ENCODE measurements at places on chromosomes 4 and X.

- no peak for DNase-seq
Observed at GRCh38 chrX:115494161-115494560, 66.8 kb upstream of the PLS3 start.

DNA sequence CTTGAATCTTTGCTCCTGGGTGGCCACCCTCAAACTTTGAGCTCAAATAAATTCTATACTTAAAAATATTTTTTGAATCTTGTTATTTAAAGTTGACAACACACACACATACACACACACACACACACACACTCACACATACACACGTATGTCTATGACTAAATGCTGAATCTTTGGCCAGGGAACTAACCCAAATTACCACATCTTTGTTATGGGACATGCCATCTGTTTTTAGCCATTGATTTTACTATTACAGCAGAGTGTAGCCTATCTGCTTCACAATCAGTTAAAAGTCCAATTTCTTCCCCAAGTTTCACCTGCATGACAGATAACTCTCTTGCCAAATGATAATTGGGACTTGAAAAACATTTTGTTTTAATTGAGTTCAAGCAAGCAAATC, 45.0 kb upstream of the USP46 start:
- no peak for DNase-seq

GRCh38 chr4:6942238-6942800, 32.7 kb downstream of the TBC1D14 start:
- DNase-seq: peak; percentile 31

DNA sequence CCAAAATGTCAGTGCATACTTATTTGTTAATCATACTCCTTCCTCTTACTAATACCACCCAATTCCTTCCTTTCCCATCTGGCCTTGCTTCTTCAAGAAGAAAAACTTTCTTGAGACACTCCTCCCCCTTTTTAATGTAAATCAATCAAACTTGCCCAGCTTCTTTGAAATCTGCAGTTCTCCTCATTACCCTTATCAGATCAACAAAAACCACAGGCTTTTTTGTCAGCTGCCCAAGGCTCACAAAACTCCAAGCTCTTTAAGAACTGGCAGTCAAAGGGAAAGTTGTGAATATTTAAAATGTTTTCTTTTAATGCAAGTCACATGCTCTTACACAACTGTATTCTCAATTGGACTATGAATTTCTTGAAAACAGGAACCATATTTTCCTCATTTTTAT, 11.3 kb upstream of the MYOZ2 start:
- DNase-seq: no peak

Data from activated T-cell treated with anti-CD3 and anti-CD28 coated beads, Interleukin-2, amount 50 U/mL, for 72 hours (primary cell).